Activated CD8-positive, alpha-beta memory T cell treated with anti-CD3 and anti-CD28 coated beads for 24 hours (primary cell): ENCODE measurements at places on chromosomes 2 and 18.

DNA sequence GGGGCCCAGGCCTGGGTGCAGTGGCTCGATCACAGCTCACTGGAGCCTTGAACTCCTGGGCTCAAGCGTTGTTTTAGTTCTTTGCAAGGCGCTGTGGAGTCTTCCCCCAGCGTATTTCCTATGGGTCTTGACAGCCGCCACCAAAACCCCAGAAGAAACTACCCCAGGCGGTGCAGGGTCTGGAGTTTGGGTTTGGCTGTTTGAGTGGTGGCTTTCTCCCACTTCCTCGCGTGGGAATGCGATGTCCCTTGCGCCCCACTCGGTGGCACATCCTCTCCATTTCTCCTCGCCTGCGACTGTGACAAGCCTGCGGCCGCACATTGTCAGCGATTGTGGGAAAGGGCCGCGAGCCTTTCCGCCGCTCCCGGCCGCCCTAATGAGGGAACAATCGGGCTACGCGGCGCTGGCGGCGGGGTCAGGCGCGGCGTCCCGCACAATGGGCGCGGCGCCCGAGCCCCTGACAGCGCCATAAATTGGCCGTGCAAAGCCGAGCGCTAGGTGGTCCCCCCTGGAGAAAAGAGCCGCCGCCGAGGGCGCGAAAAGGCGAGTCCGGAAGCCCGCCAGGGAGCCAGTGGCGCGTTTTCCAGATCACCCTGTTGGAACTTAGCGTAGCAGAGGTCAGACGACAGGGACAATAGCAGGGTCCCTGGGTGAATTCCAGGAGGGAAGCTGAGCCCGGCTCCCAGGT is 194.9 kb upstream of the POU3F3 start:
- DNase-seq: no peak

GRCh38 chr2:203492965-203493364 is 42.1 kb downstream of the RAPH1 start:
- no peak for DNase-seq

DNA sequence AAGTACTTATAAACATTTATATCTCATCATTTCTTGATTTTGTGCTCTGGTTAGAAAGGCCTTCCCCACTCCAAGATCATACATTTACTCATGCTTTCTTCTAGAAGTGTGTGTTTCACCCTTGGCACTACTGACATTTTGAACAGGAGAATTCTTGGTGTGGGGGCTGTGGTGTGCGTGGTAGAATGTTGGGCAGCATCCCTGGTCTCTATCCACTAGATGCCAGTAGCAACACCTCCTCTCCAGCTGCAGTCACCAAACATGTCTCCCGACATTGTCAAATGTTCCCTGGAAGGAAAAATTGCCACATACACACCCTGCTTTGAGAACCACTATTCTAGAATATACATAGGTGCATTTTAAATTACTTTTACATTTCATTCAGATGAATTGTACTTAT is 8.7 kb upstream of the TGIF1 start:
- DNase-seq: no peak

DNA sequence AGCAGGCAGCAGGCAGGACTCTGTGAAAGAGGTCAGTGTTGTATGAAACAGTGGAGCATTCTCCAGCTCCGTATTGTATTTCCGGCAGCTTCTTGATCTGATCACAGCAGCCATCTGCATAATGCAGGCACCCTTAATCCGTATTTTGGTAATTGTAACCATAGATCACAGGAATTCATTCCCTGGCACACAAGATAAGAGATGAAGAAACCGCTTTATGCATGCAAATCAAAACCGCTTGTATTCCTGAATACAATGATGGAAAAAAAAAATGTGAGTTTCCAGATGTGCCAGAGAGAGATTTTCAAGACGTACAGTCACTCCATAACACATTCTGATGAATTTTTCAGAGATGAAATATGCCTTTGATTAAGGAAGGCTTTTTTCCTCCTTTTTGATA is 221.3 kb downstream of the ACKR3 start:
- no peak for DNase-seq

DNA sequence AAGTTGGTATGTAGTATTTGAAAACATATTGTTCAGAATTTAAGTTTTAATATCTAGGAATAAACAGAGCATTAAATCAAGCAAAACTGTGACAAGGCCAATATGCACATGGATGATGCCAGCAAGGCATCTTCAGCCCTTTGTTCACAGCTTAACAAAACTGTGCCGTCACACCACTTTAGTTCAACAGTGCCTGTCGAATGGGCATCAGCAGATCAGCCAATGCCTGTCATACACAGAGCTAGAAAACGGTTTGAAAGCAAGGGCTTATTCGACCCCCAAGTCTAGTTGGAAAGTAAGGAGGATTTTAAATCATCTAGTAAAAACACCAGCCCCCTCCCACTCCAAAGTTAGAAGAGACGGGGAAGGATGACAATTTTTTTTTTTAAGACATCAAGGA is 16.7 kb downstream of the ZEB2 start:
- no peak for DNase-seq

- no peak for DNase-seq
Measured at GRCh38 chr18:61992285-61992684, 99.5 kb upstream of the RNF152 start.

- DNase-seq: no peak
Measured at GRCh38 chr18:23612434-23613090, 26.3 kb upstream of the NPC1 start.

- no peak for DNase-seq
Measured at GRCh38 chr2:199484927-199485326, 27.2 kb upstream of the SATB2 start.

- no peak for DNase-seq
Measured at GRCh38 chr2:150526827-150527226, 39.4 kb upstream of the RND3 start.

DNA sequence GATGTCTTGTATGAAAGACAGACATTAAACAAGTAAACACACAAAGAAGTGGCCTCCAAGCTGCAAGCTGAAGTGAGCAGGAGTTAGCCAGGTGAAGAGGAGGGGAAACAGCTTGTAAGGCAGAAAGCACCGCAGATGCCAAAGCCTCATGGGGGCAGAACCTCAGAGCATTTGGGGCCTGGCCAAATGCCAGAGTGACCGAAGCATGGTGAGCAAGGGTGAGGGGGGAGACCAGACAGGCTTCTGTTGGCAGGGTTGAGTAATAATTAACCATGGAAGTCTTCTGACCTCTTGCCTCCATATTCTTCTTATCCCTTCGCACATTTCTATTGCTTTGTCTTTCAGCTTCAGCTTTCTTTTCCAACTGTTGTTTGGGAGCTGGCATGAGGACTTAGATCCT is 5.6 kb downstream of the QPCT start:
- DNase-seq: no peak

DNA sequence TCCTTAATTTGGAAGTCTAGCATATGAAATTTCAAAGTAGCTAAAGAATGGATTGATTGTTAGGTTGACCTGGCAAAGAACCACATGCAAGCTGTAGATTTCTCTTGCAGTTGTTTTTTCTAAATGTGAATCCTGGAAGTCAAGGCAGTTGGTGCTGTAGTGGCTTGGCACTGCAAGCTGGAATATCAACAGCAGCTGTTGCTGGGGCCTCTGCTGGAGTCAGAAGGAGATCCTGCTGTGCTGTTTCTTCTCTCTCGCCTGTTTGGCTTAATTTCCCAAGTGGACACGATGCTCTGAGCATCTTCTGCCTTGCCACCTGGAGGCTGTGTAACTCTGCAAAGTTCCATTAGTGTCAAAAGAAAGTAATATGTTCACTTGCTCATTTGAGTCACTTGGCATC is 12.6 kb downstream of the PIK3C3 start:
- no peak for DNase-seq
